ENCODE measurements at places on chromosomes 12 and 14.
A peak's percentile ranks its signal among the peaks of the same experiment; 100 is the strongest.

DNA sequence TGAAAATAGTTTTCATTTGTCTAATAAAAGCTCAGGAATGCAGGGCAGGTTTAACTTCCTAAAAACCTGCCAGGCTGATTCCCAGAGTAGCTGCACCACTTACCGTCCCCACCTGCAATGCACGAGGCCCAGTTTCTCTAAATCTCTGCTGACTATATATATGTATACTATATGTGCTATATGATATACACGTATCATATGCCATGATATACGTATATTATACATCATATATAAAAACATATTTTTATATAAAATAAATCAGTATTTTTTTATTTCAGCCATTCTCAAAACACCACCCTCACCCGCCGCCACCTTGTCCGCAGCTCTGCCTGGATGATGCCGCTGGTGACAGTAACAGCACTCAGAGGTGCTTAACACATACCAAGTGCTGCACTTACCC lies 2.3 kb downstream of the ANKLE2 start:
- no peak for DNase-seq

GRCh38 chr14:23829736-23830471 lies 123.7 kb upstream of the DHRS4 start:
- no peak for DNase-seq

DNA sequence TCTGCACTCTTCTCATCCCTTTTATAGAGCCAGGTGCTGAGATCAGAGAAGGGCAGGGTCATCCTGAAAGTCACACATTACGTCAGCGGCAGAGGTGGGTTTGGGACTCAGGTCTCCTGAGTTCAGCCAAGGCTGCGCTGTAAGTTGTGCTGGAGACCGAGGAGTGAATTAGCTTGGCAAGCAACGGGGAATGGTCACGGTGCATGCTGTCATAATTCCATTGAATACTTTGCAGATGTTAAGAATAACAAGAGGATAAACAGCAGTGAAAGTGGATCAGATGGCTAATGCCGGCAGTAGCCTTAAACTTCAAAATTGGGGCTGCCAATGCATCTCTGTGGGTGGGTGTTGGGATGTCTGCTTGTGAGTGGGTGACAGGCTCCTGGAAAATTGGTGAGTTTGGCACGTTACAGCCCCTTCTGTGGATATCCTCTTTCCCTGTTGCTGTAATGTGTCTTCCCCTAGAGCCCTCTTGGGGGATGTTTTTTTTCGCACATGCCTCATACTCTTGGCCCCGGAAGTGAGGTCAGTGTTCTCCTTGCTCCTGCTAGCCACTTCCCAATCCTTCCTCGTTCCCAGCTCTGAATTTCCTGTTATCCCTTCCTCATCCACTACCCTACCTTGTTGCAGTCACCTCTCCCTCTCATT lies 287.1 kb upstream of the SRRM4 start:
- no peak for DNase-seq

- DNase-seq: peak; percentile 76
These were observed 106.3 kb downstream of the PTCSC3 start for GRCh38 chr14:36070031-36070719.

- DNase-seq: no peak
These were observed 1.6 kb upstream of the TAS2R30 start for GRCh38 chr12:11136075-11136474.

DNA sequence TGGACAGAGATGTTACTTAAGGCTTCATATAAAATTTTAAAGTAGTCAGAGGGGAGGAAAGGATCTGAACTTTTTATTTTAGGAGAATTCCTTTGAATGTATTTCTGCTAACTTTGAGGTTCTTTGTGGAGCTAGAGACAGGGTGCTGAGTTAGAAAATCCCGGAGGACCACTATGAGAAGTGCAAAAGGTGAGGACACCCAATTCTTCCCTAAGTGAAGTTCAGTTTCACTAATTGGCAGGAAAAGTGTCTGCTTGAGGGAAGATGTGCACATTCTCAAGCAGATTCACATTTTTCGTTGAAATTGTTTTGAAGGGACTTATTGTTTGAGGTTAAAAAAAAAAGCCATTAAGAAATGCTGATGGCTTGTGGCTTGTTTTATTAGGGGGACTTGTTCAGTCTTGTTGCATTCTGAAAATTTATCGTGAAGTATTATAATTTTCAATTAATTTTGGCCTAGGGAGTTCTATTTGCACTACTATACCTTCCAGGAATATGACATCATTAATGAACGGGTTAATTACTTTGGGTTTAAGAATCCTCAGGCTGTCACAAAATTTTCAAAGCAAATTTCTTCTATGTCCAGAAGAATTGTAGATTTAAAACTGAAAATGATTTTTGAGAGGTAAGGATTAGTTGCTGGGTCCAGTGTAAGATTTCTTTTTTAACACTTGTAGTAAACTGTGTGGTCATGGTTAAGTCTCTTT lies 1.8 kb downstream of the PCNX1 start:
- no peak for DNase-seq

DNA sequence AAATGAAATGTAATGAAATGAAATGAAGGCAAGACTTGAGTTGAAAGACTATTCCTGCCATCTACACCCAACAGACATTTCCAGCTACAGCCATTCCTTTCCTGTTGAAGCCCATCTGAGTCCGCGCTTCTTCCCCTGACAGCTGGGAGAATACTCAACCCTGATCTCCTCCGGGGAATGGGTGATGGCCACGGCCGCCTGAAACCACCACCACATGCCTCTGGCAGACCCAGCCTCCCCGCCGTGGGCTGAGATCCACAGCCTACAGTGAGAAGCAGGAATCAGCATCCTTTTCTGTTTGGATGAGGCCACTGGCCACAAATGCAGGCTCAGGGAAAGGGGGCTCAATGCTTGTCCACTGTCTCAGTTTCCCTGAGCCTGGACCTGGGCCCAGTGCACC lies 130.3 kb downstream of the NCOR2 start:
- no peak for DNase-seq

DNA sequence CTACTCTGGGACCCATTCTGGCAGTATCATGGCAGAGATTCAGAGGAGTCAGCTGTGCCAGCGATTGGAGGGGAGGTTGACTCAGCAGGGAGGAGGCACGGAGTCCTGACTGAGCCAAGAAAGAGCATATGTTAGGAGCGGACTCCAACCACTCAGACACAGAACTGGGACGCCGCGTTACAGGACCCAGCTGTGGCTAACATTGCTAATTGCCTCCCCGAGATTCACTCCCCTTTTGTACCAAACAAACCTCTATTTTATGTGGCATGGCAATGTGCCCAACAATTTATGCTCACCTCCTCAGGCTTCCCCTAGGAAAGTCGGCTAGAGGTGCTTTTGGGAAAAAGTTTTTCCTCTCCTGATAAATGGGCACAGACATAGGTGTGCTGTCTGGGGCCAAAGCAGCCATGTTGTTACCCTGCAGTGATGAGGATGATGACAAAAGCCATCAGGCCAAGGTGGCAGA lies 15.2 kb upstream of the CLIP1 start:
- no peak for DNase-seq

DNA sequence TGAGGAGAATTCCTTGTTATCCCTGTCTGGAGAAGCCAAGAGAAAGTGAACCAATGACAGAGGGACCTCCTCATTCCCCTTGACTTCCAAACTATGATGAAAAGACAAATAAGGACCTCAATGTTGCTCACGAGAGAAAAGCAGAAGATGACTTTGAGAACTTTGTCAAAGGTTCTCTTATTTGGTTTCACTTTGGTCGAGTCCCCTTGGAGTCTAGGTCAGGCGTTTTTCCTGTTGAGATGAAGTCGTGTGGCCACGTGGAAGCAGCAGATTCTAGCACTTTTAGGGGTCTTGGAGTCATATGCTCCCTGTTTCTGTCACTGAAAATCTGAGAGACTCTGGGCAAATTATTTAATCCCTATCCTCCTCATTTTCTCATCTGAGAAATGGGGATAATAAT lies 33.8 kb upstream of the COL2A1 start:
- no peak for DNase-seq

DNA sequence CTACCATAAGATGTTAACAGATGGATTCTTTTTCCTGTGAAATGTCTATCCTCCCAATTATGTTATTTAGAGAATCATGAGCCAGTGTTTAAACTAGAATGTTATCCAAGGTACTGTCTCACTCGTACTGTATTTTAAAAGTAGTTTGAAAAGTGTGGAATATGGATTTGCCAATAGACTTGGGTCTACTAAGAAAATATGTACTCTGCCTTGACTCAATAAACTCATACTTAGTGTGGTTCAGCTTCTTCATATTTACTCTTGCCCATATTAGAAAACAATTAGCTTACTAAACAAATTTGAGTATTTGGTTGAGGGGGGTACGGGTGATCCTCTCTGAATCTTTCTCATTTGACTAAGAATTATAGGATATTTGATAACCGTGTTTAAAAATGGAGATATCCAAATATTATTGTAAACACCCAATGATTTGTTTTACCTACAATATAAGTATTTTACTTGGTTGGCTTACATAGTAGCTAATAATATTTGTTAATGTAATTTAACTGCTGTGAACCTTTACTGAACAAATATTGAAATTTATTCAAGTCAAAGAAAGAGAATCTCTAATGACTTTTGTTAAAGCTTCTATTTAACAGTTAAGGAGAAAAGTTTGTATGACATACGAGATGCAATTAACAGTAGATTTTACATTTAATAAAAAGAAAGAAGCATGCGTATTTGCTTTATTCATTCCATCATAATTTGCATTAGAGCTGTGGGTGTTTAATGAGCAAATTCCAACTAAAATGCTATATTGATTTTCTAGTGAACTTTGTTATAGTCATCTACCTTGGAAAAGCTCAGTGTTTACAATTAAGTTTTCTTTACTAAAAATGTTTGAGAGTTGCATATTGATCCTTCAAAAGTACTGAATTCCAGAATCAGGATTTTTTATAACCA lies 81.2 kb downstream of the MIPOL1 start:
- no peak for DNase-seq

DNA sequence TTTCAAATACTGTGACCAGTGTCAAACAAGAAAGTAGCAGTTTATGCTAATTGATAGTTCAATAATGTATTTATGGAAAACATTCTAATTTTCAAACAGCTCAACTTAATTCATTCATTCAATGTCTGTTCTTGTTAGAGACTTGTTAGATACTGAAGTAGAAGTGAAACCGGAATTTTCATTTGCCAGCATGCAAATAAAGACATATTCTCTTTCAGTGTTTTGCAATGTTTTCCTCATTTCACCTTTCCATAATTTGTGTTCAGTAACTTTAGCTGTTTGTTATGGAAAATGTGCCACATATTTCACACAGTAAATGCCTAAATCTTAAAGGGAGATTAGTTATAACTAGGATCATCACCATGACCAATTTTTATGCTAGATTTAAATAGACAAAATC lies 21.2 kb downstream of the TAS2R50 start:
- DNase-seq: no peak

DNA sequence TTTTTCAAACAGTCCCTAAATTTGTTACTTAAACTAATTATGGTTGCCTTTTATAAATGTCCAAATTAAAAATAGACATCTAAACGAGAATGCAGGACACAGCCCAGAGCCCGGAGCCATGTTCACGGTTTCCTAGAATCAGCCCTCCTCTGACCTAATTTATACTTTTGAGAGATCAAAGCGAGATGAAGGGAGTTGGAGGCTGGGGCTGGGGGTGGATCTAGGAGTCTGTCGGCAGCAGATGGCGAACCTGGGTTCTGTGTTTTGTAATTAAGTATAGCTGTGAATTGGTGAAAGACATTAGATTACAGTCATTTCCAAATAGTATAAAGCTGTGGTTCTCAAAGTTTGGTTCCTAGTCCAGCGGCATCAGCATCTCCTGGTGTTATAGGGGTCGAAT lies 210.1 kb downstream of the SLC41A2 start:
- DNase-seq: no peak

DNA sequence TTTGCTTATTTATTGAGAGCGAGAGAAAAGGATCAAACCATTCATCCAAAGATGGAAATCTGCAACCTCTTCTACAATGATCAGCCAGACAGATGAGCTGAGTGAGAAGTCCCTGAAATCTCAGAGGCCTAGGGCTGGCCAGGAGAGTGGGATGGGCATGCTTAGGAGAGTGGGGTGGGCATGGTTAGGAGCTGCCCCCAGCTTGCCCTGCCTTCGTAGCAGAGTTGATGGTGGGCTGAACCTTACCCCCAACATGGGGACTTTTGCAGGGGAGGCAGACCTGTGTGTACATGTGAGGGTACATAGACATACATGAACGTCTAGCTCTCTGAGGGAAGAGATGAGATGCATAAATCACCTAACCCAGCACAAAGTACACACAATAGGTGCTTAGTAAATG lies 95.7 kb upstream of the ESRRB start:
- DNase-seq: no peak

DNA sequence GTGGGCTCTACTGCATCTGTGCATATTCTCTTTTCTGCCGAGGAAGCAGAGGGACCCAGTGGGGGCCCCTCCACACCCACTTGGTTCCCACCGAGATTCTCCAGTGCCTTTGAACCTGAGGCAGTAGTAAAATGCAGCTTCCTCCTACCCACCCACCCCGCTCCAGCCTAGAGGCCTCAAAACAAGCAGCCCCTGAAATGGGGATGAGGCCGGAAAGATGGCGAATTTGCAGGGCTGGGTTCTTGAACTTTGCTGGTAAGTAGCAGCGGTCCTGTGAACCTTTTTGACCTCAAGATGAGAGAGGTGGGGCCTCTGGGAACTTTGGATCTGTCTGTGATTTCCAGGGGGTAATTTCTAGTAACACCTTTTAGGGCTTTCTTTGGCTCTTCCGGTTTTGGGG lies 15.4 kb downstream of the PLEKHG3 start:
- no peak for DNase-seq
